ENCODE measurements at places on chromosomes 4 and X.

DNA sequence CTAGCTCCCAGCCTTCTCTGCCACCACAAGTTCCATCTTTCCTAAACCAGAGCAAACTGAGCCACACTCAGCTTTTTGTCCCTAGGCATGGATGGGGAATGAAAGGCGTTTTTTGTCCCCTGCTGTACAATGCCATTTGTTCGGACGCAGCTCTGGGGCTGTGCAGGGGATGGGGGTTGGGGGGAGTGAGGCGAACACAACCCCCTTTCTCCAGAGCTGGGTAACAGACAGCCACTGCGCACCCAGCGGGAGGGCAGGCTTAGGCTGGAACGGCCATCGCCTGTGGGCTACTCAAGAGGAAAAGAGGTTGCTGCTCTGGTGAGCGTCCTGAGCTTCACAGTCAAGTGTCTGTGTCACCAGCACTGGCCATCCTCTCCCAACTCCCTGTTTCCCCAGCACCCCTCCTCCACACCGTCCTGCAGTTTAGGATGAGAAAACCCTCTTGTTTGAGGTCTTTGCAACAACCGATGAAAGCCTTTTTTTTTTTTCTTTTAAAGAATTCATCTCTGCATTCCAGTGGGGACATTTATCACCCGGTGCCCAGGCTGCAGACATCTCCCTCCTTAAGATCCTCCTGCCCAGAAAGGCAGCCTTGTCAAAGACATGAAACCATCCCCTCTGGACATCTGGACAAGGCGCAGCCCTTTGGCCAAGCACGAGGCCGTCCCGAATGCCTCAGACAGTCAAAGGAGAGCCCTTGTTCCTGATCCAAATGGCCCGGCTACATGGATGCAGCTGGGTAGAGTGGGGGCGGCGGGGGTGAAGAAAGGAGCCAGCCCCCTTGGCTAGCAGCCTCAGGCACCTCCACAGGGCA, 419.6 kb downstream of the BCOR start:
- DNase-seq = no peak

- no peak for DNase-seq
Observed at GRCh38 chr4:62162606-62163005, 962.5 kb downstream of the ADGRL3 start.

- DNase-seq = no peak
Observed at GRCh38 chr4:154720123-154720522, 23.7 kb upstream of the LRAT start.

DNA sequence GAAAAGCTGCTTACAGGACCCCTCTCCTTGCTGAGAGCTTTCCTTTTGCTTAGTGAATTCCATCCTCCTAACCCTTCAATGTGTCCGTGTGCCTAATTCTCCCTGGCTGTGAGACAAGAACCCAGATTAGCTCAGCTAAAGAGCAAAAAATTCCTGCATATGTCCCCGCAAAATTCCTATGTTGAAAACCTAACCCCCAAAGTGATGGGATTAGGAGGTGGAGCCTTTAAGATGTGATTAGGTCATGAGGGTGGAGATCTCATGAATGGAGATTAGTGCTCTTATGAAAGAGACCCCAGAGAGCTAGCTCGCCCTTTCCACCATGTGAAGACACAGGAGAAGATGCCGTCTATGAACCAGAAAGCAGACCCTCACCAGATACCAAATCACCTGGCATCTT, 503.0 kb upstream of the DIAPH2 start:
- DNase-seq = no peak

GRCh38 chr4:6470502-6471306, 1.7 kb downstream of the PPP2R2C start:
- DNase-seq = no peak

GRCh38 chrX:76029385-76029784, 143.5 kb upstream of the PBDC1 start:
- DNase-seq = no peak

- DNase-seq = no peak
Observed at GRCh38 chrX:101408532-101408841, 465 bp downstream of the HNRNPH2 start.
